ENCODE measurements at places on chromosomes 3 and 15. TPM values are rescaled to one million over a fixed set of nuclear protein-coding genes. Genes with fewer than 3 reads are reported as not detected.

ALDH1L1 gene
- not detected for total RNA-seq

GNAT1 gene
- total RNA-seq: not detected

AMT gene
- 0.99 TPM for total RNA-seq

CIDEC gene
- total RNA-seq: not detected

EOGT gene
- total RNA-seq: 18.2 TPM

ZPLD1 gene
- not detected for total RNA-seq

OTOL1 gene
- total RNA-seq: not detected

GLDN gene
- total RNA-seq: not detected

HYAL1 gene
- total RNA-seq: 0.36 TPM

GCHFR gene
- total RNA-seq: 32.0 TPM

CCDC39 gene
- not detected for total RNA-seq

SLC22A14 gene
- 0.11 TPM for total RNA-seq

GRK7 gene
- 0.04 TPM for total RNA-seq

ACKR4 gene
- total RNA-seq: not detected

MYNN gene
- 18.2 TPM for total RNA-seq

CAPN3 gene
- total RNA-seq: 3.2 TPM

HSPBAP1 gene
- total RNA-seq: 9.5 TPM

UNC13C gene
- not detected for total RNA-seq

SOX14 gene
- total RNA-seq: not detected

TLR9 gene
- 0.50 TPM for total RNA-seq
